ENCODE measurements at places on chromosomes 4 and X.
A peak's percentile ranks its signal among the peaks of the same experiment; 100 is the strongest.

DNA sequence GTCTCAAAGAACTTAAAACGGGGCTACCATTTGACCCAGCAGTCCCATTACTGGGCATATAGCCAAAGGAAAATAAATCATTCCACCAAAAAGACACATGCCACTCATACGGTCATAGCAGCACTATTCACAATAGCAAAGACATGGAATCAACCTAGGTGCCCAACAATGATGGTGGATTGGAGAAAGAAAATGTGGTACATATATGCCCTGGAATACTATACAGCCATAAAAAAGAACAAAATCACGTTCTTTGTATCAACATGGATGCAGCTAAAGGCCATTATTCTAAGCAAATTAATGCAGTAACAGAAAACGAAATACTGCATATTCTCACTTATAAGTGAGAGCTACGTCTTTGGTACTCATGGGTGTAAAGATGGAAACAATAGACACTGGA, 138.1 kb upstream of the NEIL3 start:
- no peaks in the 10 kb centered on the region for H3K27me3 ChIP-seq
- H3K4me3 ChIP-seq = no peak overlapping the region
- H3K27ac ChIP-seq = no peak overlapping the region
- H3K36me3 ChIP-seq = peaks cover 6% of the 10 kb centered on the region
- no peaks in the 10 kb centered on the region for H3K4me1 ChIP-seq

DNA sequence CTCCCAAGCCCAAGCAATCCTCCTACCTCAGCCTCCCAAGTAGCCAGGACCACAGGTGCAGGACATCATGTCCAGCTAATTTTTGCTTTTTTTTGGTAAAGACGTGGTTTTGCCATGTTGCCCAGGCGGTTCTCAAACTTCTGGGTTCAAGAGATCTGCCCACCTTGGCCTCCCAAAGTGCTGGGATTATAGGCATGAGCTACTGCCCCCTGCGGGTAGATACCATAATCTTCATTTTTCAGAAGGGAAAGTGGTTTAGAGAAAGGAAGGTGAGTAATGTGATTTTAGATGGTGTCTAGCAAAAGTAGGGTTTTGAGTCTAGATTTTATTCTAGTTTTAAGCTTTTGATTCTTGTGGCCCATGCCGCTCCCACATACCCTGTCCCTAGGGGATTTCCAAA, 205.3 kb upstream of the CLNK start:
- peaks cover 16% of the 10 kb centered on the region for H3K4me1 ChIP-seq
- peaks cover 4% of the 10 kb centered on the region for H3K27me3 ChIP-seq
- DNase-seq = no peak
- H3K4me3 ChIP-seq = no peak overlapping the region
- no peak overlapping the region for H3K27ac ChIP-seq

- no peaks in the 10 kb centered on the region for H3K4me1 ChIP-seq
- H3K27me3 ChIP-seq = no peaks in the 10 kb centered on the region
- H3K27ac ChIP-seq = no peak overlapping the region
Observed at GRCh38 chr4:174930895-174931294, 12.7 kb downstream of the ADAM29 start.

DNA sequence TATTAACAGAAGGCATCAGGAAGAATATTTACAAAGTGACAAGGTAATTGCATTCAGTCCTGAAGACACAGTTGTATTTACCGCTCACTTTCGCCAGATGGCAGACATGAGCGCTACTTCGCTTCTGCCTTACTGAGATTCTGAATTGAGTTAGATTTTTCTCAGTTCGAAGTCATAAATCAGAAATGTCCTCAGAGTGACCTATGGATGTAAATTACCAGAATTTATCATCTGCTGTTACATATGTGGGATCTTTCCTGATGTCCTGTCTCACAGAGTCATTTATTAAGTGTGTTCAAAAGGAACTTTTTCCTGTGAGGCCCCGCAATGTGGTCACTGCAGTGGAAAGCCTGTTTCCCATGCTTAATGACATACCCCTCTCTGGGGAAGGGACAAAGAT, 97.3 kb upstream of the DCLK2 start:
- H3K27ac ChIP-seq = no peak overlapping the region
- peaks cover 6% of the 10 kb centered on the region for H3K27me3 ChIP-seq
- H3K4me3 ChIP-seq = no peak overlapping the region
- H3K4me1 ChIP-seq = peaks cover 6% of the 10 kb centered on the region
- DNase-seq = no peak

- no peaks in the 10 kb centered on the region for H3K36me3 ChIP-seq
- no peaks in the 10 kb centered on the region for H3K4me1 ChIP-seq
- DNase-seq = no peak
- H3K27me3 ChIP-seq = no peaks in the 10 kb centered on the region
- no peak overlapping the region for H3K4me3 ChIP-seq
Observed at GRCh38 chr4:23235628-23236390, 543.1 kb downstream of the GBA3 start.

DNA sequence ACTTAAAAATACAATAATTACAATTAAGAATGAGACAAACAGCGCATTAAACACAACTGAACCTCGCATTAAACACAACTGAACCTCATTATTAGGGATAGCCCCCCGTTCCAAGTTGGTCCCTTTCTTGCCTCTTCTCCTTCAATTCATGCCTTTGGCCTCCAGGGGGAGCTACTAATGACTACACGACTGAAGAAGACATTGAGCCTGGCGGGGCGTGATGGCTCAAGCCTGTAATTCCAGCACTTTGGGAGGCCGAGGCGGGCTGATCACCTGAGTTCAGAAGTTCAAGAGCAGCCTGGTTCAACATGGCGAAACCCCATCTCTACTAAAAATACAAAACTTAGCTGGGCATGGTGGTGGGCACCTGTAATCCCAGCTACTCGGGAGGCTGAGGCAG, 56.4 kb upstream of the NWD2 start:
- H3K4me3 ChIP-seq = no peak overlapping the region
- no peaks in the 10 kb centered on the region for H3K36me3 ChIP-seq
- H3K27me3 ChIP-seq = no peaks in the 10 kb centered on the region
- H3K27ac ChIP-seq = no peak overlapping the region
- no peak for DNase-seq
- no peaks in the 10 kb centered on the region for H3K4me1 ChIP-seq

DNA sequence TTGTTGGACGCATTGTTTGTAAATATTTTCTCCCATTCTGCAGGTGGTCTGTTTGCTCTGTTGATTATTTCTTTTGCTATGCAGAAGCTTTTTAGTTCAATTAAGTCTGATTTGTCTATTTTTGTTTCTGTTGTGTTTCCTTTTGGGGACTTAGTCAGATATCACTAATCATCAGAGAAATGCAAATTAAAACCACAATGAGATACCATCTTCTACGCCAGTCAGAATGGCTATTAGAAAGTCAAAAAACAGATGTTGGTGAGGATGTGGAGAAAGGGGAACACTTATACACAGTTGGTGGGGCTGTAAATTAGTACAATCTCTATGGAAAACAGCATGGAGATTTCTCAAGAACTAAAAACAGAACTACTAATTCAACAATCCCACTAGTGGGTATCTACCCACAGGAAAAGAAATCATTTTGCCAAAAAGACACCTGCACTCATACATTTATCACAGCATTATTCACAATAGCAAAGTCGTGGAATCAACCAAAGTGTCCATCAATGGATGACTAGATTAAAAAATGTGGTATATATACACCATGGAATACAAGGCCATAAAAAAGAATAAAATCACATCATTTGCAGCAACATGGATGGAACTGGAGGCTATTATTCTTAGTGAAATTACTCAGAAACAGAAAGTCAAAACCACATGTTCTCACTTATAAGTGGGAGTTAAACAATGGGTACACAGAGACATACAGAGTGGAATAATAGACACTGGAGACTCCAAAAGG, 8.1 kb downstream of the COQ2 start:
- H3K4me1 ChIP-seq = peaks cover 42% of the 10 kb centered on the region
- DNase-seq = no peak
- peaks cover 64% of the 10 kb centered on the region for H3K36me3 ChIP-seq
- peak overlapping the region; percentile 21 for H3K27ac ChIP-seq
- no peak overlapping the region for H3K4me3 ChIP-seq
- H3K27me3 ChIP-seq = peaks cover 3% of the 10 kb centered on the region

DNA sequence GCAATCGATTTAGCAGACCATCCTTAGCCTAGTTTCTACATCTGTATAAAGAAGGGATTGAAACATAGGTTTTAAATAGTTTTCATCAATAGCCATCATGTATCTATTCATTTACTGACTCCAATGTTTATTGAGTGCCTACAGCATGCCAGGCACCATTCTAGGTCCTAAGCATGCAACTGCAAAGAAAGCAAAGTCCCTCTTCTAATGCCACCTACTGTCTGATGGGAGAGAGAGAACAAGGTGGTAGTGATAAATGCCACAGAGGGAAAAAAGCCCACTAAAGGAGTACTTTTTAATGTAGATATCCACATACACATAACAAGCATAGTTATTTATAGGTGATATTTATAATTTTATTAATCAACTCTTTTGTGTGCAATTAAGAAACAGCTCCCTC, 67.6 kb upstream of the PPARGC1A start:
- no peak overlapping the region for H3K4me3 ChIP-seq
- H3K27me3 ChIP-seq = no peaks in the 10 kb centered on the region
- no peak overlapping the region for H3K27ac ChIP-seq
- H3K4me1 ChIP-seq = no peaks in the 10 kb centered on the region

- H3K36me3 ChIP-seq = no peaks in the 10 kb centered on the region
- H3K4me3 ChIP-seq = no peak overlapping the region
- no peak overlapping the region for H3K27ac ChIP-seq
- peaks cover 13% of the 10 kb centered on the region for H3K4me1 ChIP-seq
Observed at GRCh38 chr4:152586668-152587067, 50.8 kb upstream of the FBXW7 start.

- H3K36me3 ChIP-seq = no peaks in the 10 kb centered on the region
- H3K4me1 ChIP-seq = peaks cover 16% of the 10 kb centered on the region
- DNase-seq = no peak
- no peak overlapping the region for H3K27ac ChIP-seq
- no peak overlapping the region for H3K4me3 ChIP-seq
- peaks cover 1% of the 10 kb centered on the region for H3K27me3 ChIP-seq
Observed at GRCh38 chr4:173214661-173215060, 46.0 kb downstream of the GALNT7 start.

- H3K4me3 ChIP-seq = no peak overlapping the region
- H3K4me1 ChIP-seq = no peaks in the 10 kb centered on the region
- no peak for DNase-seq
- no peak overlapping the region for H3K27ac ChIP-seq
Observed at GRCh38 chr4:88911246-88912212, 145.5 kb downstream of the FAM13A start.

DNA sequence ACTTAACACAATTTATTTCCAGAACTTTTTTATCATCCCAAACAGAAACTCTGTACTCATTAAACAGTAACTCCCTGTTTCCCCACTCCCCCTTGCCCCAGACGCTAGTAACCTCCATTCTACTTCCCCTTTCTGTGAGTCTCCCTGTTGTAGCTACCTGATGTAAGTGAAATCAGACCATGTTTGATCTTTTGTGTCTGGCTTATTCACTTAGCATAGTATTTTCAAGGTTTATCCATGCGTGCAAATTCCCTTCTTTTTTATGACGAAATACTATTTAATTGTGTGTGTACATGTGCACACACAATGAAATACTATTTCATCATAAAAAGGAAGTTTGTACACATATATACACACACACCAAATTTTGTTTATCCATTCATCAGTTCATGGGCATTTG, 5.2 kb downstream of the PKD2 start:
- H3K36me3 ChIP-seq = peaks cover 29% of the 10 kb centered on the region
- peak overlapping the region; percentile 34 for H3K27ac ChIP-seq
- no peaks in the 10 kb centered on the region for H3K27me3 ChIP-seq
- H3K4me1 ChIP-seq = peaks cover 43% of the 10 kb centered on the region

GRCh38 chr4:137664046-137664387, 131.7 kb upstream of the PCDH18 start:
- H3K27ac ChIP-seq = no peak overlapping the region
- H3K27me3 ChIP-seq = no peaks in the 10 kb centered on the region
- no peak overlapping the region for H3K4me3 ChIP-seq
- H3K4me1 ChIP-seq = no peaks in the 10 kb centered on the region
- no peaks in the 10 kb centered on the region for H3K36me3 ChIP-seq

DNA sequence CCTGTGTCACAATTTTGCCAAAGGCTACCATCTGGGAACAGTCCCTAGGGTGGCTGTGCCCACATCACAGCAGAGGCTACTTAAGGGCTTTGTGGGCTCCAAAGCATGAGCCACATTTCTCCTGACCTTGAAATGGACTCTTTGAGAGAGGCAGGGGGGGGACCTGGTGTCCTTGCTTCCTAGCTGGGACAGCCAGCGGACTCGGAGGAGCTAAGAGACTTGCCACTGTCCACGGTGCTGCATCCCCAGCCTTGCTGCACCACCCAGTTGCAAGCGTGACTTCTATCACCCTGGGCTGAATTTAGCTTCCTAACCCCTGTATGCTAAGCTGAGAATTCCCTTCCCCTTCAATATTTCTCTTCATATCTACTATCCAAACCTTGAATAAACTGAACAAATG, 99.0 kb downstream of the PHKA2 start:
- H3K36me3 ChIP-seq = no peaks in the 10 kb centered on the region
- peaks cover 18% of the 10 kb centered on the region for H3K4me1 ChIP-seq
- H3K4me3 ChIP-seq = no peak overlapping the region

DNA sequence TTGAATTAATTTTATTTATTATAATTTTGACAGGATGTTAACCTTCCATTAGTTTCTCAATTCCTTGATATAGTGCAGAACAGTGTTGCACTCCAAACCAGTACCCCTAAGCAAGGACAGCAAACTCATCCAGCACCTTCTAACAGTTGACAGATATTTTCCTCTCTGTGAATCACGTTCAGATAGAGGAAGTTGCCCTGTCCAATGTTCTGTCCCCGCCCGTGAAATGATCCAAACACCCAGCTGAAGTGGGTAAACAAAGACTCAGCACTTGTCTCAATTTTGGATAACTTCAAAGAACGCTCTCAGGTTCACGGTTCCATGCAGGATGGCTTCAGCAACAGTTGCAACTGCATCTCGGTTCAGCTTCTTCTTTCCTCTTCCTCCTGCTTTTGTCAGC, 1240.0 kb upstream of the ADGRL3 start:
- no peaks in the 10 kb centered on the region for H3K36me3 ChIP-seq
- no peak overlapping the region for H3K27ac ChIP-seq
- H3K4me3 ChIP-seq = no peak overlapping the region
- H3K4me1 ChIP-seq = no peaks in the 10 kb centered on the region
- DNase-seq = no peak
